ENCODE measurements at places on chromosomes 12 and 14. TPM values are rescaled to one million over a fixed set of nuclear protein-coding genes. Genes with fewer than 3 reads are reported as not detected.

The CLEC4D gene
- 0.48 TPM for total RNA-seq

The CELA1 gene
- not detected for total RNA-seq

The GPR84 gene
- 0.44 TPM for total RNA-seq

The SSTR1 gene
- 0.33 TPM for total RNA-seq

DNA sequence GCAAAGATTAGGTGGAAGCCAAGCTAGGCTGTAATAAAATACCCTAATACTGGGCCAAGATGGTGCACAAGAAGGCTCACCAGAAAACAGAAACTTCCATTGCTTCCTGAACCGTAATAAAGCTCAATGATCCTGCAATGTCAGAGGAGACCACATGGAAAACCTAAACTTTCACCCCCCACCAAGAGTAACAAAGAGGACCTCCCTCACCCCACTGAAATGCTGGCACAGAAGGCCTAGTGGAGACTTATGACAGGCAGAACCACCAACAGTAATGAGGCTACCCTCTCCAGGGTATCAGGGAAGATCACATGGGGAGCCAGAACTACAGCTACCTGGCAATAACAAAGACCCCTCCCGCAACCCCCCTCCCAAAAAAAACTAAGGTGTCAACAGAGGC lies 43.1 kb downstream of the CEP83 start:
- DNase-seq = no peak
- no peaks in the 10 kb centered on the region for H3K36me3 ChIP-seq
- no peaks in the 10 kb centered on the region for H3K27me3 ChIP-seq
- no peak overlapping the region for H3K4me3 ChIP-seq

GRCh38 chr14:78075033-78075432 lies 95.1 kb upstream of the NRXN3 start:
- no peak overlapping the region for H3K27ac ChIP-seq
- H3K27me3 ChIP-seq = no peaks in the 10 kb centered on the region
- no peak overlapping the region for H3K4me3 ChIP-seq
- H3K36me3 ChIP-seq = no peaks in the 10 kb centered on the region

The HOXC13 gene
- not detected for total RNA-seq

DNA sequence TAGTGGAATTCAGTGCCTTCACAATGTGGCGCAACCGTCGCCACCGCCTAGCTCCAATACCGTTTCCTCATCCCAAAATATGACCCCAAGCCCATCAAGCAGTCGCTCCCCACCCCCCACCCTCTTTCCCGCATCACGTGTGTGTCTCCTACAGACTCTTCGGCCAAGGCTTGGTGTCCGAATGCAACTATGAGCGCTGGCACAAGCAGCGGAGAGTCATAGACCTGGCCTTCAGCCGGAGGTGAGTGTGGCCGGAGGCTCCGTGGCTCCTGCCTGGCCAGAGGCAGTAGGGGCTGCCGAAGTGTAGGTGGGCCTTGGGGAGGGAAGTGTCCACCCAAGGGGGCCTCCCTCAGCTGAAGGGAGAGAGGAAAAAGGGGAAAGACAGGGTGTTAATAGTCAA lies 15.8 kb downstream of the CYP46A1 start:
- H3K27ac ChIP-seq = no peak overlapping the region
- H3K4me3 ChIP-seq = no peak overlapping the region
- no peaks in the 10 kb centered on the region for H3K4me1 ChIP-seq
- no peak for DNase-seq
- H3K36me3 ChIP-seq = no peaks in the 10 kb centered on the region

GRCh38 chr12:104467346-104467837 lies 10.6 kb downstream of the CHST11 start:
- H3K27me3 ChIP-seq = no peaks in the 10 kb centered on the region
- H3K27ac ChIP-seq = no peak overlapping the region
- no peak for DNase-seq
- H3K4me3 ChIP-seq = no peak overlapping the region

The RERG gene
- total RNA-seq = 60.0 TPM

The ANO2 gene
- total RNA-seq = 5.0 TPM

Data from breast epithelium (tissue), 4 donors.